COR-L47 (cell line): ENCODE measurements at places on chromosomes 7 and 10.

DNA sequence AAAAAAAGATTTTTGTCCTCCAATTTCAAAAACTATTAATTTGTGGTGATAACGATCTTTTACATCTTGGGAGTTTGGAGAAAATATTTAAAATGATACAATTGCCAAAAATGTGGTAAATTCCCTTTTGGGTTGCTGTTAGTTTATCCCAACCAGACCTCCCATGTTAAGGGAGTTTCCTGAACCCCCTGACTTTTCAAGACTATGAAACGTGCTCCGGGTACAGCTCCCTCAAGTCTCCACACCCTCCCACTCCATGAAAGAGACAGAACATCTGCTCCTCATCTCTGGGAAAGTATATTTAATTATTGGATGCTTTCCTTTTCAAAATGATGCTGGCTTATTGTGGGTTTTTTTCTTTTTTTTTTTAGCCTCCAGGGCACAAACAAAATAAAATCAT is 534.6 kb upstream of the NRP1 start:
- no peak for DNase-seq

GRCh38 chr7:86130268-86130667 is 513.4 kb upstream of the GRM3 start:
- DNase-seq: no peak

GRCh38 chr7:130941322-130942210 is 207.6 kb upstream of the KLF14 start:
- DNase-seq: no peak

DNA sequence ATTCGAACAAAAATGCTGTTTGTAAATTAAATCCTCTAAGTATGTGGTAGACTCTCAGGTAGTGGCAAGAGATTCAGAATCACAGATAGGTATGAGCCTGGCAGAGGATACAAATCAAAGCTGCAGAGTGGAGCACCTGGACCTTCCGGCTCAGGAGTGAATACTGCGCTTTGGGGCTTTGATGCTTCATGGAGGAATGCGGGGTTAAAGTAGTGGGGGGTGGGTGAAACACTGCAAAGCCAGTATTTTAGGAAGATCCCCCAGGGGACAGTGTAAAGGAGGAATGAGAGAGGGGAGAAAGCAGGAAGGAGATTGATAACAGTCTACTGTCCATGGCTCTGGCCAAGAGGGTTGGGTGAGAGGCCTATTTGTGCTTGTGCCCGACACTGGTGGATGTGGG is 43.2 kb downstream of the CREB5 start:
- DNase-seq: no peak

DNA sequence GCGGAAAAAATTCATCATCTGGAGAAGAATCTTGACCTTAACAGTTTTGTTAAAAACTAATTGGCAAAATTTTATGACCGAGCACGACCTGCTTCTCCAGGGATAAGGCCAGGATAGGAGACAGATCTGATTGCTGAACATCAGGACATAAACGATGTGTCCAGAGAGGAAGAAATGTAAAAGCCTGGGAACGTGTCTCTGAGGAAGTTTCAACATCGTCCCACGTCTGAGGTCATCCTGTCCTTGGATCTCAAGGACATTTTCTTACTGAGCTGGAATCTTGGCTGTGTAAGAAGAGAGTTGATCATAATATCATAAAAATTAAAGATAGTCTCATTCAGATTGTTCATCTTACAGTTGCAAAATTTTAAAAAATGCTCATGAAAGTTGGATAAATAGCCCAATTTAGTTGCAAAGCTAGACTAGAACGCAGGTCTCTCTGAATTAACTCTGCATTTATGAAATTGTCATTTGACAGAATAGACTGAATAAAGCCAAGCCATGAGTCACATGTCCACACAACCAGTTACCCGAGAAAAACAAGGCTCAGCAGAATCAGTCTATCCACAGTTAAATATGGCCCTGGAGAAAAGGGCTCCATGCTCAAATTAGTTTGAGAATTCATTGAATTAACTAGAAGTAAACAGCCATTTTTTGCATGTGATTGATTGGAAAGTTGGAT is 120.0 kb upstream of the EGFR start:
- DNase-seq: no peak
